ENCODE measurements at places on chromosomes 3 and 15.

DNA sequence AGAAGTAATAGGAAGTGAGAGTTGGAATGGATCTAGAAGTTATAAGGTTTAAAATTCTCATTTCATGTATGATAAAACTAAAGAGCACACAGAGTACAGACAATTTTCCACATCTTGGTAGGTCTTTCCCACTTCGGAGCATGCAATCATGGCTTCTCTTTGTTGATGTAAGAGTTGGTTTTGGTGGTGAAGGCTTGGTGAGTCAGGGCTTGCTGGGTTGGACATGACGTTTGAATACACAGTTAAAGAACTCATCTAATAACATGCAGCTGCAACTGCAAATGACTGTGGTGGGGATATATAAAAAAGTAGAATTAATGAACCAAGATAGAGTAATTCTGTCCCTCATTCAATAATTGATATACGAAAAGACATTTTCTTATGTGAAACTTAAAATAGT lies 39.5 kb upstream of the GRM7 start:
- no peak for DNase-seq

DNA sequence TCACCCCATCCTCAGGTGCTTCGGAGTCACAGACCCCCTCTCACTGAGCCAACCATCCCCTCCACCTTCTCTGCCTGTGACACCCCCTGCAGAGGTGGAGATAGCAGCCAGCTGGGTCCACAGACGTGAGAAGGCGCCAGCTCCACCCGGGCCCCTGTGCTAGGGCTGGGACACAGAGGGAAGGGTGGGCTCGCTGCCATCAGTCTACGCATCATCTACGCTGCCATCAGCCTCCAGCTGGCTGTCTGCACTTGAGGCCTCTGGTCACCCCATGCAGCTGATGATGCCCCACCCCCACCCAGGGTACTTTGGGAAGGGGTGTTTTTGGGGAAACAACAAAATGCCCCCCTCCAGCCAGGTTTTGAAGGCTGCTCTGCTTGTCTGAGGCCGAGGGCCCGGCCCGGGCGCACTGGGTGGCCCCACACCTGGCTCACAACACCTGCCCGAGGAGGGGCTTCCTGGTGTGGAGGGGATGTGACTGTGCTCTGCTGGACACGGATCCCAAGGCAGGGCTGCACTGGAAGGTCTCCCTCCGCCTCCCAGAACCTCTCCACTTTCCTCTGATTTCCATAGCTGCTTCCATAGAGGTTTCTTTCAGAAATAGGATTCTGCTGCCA lies 163.4 kb upstream of the IQSEC1 start:
- no peak for DNase-seq

GRCh38 chr3:128983293-128984069 lies 10.4 kb downstream of the CFAP92 start:
- DNase-seq: no peak

- no peak for DNase-seq
Observed at GRCh38 chr15:89399238-89400115, 64.9 kb upstream of the POLG start.

- DNase-seq: no peak
Observed at GRCh38 chr3:62211675-62212429, 161.5 kb downstream of the FEZF2 start.

DNA sequence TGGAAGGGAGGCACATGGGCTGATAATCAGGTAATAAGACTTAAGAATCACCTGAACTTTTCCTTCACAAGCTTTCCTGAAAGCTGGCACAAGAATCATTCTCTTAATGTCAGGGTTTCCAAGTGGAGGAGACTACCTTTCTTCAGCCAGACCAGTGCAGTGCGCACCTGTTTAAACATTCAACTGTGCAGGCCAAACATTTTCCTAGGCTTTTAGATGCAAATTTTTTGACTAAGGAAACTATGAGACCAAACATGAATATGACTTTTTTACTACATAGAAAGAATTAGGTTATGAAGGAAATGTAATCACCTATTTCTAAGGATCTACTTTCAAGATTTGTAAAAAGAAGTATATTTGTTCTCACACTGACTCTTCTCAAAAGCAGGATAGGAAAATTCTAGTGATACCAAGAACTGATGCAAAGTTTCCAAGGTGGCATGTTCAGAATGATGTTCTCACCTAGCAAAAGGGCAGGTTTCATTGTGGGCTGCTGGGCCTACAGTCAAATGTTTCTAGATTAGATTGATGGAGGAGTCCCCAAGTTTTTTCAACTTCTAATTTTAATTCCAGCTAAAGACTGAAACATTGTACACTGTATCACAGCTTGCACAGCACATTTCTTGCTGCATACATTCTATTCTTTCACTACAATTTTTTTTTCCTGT lies 339.1 kb downstream of the TIGIT start:
- DNase-seq: no peak

- no peak for DNase-seq
Observed at GRCh38 chr3:190424478-190425439, 24.9 kb downstream of the TMEM207 start.

GRCh38 chr3:70531063-70531657 lies 218.7 kb upstream of the MDFIC2 start:
- DNase-seq: no peak

DNA sequence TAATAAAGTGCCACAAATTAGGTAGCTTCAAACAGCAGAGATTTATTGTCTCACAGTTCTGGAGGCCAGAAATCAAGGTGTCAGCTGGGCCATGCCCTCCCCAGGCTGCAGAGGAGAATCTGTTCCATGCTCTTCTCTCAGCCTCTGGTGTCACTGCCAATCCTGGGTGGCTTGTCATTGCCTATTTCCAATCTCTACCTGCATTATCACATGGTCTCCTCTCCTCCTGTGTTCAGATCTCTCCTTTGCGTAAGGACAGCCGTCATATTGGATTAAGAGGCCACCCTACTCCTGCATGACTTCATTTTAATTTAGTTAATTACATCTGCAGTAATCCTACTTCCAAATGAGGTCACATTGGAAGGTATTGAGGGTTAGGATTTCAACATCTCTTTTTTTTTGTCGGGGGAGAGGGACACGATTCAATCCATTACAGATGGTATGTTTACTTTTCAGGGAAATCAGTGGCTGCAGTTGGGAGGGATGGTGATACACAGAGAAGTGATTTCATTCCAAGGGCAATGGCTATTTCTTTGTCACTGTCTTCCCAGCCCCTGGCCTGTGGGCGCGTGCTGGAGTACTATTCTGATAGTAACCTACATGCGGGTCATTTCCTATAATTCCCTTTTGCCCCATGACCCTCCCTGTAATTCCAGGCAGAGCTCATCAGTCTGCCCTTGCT lies 169.4 kb downstream of the MINAR1 start:
- no peak for DNase-seq

- no peak for DNase-seq
Observed at GRCh38 chr3:54719914-54720313, 207.9 kb downstream of the LRTM1 start.

GRCh38 chr3:188165596-188165995 lies 11.6 kb downstream of the LPP start:
- no peak for DNase-seq

DNA sequence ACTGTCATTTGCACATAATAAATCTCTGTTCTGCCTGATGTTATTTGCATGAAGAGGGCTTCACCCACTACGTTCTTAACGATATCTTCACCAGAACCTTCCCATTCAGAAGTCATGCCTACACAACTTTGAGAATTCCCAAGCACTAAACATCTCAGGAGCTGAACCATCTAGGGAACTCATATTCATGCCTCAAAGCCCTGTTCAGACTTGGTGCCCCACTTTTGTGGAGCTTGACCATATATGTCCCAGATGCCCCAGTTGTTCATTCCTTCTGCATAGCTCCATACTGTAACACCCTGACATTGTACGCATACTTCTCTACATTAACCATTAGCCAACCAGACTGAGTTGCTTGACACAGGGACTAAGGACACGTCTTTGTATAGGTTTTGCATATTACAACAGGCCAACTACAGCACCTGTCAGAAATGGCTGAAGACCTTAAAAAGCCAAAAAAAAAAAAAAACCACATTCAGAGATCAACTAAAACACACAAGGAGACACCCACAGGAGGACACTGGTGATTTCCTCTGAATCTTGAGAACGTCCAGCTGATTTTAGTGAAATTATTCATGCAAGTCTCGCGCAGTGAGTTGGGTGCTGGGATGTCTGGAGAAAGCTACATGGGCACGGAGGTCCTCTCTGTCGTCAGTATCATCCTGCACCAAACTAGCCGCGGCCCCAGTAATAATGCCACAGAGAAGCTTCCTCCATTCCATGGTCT lies 141.4 kb downstream of the FOXP1 start:
- no peak for DNase-seq

DNA sequence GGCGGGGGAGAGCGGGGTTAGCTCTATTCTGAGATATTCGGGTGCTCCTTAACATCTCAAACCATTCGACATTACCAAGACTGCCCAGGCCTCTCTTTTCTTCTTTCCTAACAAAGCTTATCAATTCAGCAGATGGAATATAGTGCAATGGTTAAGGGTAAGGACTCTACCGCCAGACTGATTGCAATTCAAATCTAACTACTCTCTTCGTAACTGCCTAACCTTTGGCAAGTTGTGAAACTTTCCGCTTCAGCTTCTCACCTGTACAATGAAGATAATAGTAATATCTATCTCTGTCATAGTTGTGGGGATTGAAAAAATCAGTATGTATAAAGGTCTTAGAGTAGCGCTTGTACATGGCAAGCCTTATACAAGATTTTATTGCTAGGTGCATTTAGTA lies 972 bp downstream of the UBA5 start:
- DNase-seq: no peak

DNA sequence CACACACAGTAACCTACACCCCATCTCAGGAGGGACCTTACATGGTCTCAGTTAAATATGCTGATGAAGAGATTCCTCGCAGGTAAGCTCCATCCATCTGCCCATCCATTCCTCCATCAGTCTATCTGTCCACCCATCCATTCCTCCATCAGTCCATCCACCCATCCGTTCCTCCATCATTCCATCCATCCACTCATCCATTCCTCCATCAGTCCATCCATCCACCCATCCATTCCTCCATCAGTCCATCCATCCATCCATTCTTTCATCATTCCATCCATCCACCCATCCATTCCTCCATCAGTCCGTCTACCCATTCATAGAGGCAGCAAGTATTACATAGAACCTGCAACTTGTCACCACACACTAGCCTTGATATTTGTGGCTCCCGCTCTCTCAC lies 77.9 kb downstream of the DNASE1L3 start:
- DNase-seq: no peak

- no peak for DNase-seq
Observed at GRCh38 chr15:74468341-74469032, 7.5 kb upstream of the UBL7 start.

- DNase-seq: no peak
Observed at GRCh38 chr3:133238015-133238414, 161.8 kb upstream of the BFSP2 start.

DNA sequence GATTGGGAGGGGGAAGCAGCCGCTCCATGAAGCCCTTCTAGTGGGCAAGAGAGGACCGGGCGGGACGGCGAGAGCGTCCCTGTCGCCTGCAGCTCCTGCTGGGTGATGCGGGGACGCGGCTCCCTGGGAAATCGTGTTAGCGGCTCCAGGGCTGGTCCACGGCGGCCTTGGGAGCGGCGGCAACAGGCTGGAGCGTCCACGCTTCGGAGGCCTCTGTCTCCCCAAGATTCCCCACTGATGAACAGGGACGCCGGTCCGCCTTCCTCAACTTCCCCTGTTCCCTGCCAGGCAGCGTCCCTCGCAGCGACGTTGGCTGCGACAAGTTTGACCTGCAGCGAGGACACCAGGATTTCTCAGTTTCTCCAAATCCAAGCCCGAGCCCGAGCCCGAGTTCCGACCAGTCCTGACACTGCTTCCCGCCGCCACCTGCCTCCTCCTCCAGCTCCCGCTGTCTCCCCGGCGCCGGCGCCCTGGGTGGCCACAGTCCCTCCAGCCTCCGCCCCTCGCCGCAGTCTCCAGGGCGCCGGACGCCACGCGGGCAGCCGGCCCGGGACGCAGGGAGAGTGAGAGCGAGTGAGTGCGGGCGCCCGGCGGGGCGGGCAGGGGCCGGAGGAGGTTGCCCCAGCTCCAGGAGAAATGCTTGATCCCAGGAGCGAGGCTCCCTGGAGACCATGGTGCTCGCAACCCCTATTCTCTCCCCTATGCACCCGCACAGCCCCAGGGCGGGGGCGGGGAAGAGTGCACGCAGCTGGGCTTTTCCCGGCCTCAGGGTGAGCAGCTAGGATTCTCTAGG lies 78.1 kb upstream of the RNF7 start:
- DNase-seq: peak; percentile 72

DNA sequence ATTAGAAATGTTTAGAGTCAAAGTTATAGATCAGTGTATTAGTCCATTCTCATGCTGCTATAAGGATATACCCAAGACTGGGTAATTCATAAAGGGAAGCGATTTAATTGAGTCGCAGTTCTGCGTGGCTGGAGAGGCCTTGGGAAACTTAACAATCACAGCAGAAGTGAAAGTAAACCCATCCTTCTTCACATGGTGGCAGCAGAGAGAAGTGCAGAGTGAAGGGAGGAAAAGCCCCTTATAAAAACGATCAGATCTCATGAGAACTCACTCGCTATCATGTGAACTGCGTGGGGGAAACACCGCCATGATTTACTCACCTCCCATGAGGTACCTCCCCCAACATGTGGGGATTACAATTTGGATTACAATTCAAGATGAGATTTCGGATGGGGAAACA lies 871.5 kb downstream of the DIPK2A start:
- DNase-seq: no peak

DNA sequence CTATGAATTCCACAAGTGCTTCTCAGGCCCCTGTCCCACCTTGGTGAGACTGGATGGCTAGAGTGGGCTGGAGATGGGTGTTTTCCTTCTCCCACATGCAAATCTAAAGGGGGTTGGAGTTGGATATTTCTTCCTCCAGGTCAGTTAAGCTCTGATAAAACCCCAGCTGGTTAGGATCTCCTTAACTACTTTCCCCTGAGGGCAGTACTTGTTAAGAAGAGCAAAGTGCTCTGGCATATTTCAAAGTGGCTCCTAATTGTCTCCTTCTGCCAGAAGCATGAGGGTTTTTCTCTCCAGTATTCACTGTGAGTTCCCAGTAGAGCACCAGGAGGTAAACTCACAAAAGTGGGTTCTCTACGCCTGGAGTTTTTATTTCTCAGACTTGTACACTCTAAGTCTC lies 31.4 kb downstream of the COL6A6 start:
- no peak for DNase-seq

GRCh38 chr3:32850226-32850625 lies 32.4 kb downstream of the TRIM71 start:
- no peak for DNase-seq

All from left forelimb (tissue), 1 donor.